T follicular helper cell (primary cell): ENCODE measurements at places on chromosomes 2 and 18.

DNA sequence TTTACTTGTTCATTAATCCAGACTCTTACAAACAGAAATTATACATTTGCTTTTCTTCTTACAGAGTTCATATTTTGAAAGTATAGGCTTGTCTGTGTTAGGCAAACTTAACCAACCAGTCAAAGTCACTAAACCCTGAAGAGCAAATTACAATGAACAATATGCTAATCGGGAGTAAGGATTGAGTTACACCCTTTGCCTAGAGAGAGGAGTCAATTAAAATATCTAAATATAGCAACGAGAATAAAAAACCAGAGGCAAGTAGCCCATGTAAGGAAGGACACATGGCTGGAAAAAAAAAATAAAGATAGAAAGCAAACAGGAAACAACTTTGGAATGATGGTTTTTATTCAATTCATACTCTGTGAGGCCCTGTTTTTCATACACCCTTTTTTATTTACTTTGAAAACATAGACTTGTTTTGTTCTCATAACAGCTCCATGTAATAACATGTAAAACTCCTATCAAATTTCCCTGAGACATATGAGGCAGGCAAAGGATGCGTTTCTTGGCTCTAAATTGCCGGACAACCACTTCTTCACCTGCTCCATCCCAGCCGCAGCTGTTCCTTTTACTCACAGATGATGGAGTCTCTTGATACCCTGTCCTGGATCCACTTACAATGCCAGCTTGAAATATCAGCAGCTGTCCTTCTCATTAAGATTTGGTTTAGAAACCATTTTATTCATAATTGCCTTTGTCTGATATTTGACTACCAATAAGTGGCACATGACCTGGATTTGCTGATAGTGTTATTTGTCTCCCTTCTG, 767.7 kb upstream of the GCFC2 start:
- no peak for DNase-seq

DNA sequence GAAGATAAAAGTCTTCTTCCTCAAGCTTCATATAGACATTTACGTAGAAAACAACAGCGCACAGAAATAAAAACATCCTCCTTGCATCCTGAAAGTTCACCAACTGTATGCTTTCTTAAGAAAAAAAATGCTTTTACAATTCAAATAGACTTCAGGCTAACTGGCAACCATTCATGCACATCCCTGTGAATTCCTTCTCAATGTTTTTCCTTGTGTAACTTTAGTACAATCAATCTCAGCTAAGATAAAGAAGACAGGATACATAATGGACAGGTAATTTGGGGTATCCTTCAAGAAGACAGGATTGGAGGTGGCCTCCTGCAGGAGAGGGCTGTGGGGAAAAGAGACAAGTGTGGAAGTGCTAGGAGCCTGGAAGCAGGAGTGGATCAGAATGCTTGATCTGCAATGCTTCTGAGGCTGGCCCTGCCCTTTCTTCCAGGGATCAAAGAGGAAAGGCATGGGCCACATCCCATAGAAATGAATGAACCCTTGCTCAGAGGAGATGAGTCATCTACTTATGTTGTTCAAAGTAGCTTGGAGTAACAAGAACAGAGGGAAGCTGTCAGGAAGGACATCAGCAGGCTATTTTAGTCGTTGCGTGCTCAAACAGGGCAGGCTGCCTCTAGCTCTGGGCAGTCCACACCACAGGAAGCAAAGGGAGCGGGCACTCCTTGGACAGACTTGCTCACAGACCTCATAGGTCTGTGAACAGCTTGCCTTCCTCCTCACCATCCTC, 126.6 kb downstream of the TMEM131 start:
- DNase-seq = no peak

- no peak for DNase-seq
These were observed 493.8 kb upstream of the NRP2 start for GRCh38 chr2:205188239-205189138.

DNA sequence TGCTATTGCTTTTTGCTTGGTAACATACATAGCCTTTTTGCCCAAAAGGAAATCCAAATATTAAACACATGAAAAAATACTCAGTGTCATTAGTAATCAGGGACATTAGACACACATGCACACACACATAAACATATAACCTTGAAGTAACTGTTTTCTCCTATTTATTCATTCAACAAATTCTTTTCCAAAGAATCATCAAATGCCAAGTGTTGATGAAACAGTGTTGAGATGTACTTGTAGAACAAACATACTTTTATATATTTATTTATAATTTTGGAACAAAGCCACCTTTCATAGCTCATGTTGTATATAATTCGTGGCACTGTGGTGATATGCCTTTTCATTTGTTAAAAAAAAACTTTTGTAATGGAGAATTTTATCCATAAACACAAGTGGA, 81.0 kb downstream of the APLF start:
- no peak for DNase-seq
